ENCODE measurements at places on chromosomes 2 and 18. TPM values are rescaled to one million over a fixed set of nuclear protein-coding genes. Genes with fewer than 3 reads are reported as not detected.
A peak's percentile ranks its signal among the peaks of the same experiment; 100 is the strongest.

- no peak overlapping the region for H3K27ac ChIP-seq
- H3K36me3 ChIP-seq, result no peaks in the 10 kb centered on the region
- no peak for DNase-seq
- H3K4me1 ChIP-seq, result no peaks in the 10 kb centered on the region
- no peaks in the 10 kb centered on the region for H3K27me3 ChIP-seq
- H3K4me3 ChIP-seq, result no peak overlapping the region
Observed at GRCh38 chr2:207194028-207194427, 28.3 kb upstream of the KLF7 start.

DNA sequence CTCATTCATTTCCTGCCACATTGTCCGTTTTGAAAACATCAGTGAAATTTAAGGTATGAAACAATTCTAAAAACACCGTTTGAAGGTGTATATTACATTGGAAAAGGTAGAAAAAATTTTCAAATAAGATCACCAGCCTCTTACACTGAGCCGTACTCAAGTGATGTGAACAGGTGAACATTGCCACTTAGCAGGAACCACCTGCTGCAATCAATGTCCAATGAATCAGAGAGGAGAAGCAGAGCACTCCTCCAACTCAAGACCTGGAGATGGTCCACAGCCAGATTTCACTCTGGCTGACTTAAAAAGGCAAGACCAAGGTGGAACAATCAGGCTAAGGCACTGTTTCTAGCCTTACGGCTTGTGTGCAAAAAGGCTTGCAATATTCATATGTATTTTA is 110.3 kb upstream of the TTN start:
- H3K27me3 ChIP-seq, result no peaks in the 10 kb centered on the region
- peak overlapping the region; percentile 81 for H3K27ac ChIP-seq
- peaks cover 16% of the 10 kb centered on the region for H3K4me1 ChIP-seq
- DNase-seq, result no peak

- H3K27ac ChIP-seq, result no peak overlapping the region
- H3K4me1 ChIP-seq, result peaks cover 27% of the 10 kb centered on the region
- no peaks in the 10 kb centered on the region for H3K36me3 ChIP-seq
- H3K4me3 ChIP-seq, result no peak overlapping the region
Observed at GRCh38 chr2:62657783-62658182, 47.7 kb upstream of the EHBP1 start.

ERBB4 gene
- total RNA-seq, result 29.7 TPM

DNA sequence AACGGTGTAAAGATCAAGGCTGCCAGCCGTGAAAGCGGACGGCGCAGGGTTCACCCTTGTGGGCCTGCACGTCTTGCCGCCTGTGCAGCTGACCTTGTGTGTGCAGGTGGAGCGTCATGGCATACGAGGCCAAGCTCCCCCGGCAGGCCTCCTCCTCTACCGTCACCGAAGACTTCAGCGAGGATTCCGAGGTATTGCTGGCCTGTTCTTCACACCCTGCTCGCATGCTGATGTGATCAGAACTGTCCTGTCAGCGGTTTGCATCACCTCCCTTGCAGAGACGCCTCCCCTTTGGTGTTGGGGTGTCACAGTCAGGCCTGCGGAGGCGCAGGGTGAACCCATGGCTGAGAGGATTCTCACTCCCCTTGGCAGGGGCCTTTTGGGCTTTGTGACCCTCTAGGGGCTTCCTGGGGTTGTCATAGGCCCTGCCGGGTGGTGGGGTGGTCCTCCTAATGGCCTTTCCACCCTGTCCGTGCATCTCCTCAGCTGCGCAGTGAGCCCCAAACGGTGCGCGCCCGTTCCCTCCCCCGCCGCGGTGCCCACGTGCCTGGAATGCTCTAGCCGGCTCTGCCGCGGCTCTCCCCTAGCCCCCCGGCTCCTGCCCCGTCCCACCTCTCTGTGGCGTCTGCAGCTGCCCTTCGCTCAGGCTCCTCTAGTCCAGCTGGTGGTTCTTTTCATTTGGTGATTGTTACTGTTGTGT is 92.5 kb downstream of the DGKD start:
- no peaks in the 10 kb centered on the region for H3K27me3 ChIP-seq
- H3K4me1 ChIP-seq, result no peaks in the 10 kb centered on the region
- no peak overlapping the region for H3K4me3 ChIP-seq

CD8B gene
- total RNA-seq, result not detected

SFT2D3 gene
- 9.3 TPM for total RNA-seq

DNA sequence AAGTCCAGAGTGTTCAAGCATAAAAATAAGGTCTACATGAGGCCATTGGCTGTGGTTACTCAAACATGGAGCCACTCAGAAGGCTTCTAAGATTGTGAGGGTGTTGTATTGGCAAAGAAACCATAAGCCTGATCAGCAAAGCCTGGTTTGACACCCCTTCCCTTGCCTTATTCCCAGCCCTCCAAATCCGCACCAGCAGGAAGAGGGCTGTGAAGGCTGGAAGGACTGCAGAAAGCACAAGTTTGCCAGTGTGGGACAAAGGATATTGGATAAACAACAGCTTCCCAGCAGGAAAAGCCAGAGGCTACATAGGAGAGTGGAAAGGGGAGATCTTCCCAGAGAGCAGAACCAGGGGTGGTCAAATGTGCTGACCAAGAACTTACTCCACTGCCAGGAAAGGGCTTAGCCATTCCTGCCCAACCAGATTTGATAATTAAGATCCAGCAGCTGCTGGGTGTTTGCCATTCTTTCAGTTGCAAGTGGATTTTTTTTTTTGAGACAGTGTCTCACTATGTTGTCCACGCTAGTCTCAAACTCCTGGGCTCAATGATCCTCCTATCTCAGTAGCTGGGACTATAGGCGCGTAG is 1.5 kb upstream of the PRKAG3 start:
- no peaks in the 10 kb centered on the region for H3K27me3 ChIP-seq
- no peak for DNase-seq

DNA sequence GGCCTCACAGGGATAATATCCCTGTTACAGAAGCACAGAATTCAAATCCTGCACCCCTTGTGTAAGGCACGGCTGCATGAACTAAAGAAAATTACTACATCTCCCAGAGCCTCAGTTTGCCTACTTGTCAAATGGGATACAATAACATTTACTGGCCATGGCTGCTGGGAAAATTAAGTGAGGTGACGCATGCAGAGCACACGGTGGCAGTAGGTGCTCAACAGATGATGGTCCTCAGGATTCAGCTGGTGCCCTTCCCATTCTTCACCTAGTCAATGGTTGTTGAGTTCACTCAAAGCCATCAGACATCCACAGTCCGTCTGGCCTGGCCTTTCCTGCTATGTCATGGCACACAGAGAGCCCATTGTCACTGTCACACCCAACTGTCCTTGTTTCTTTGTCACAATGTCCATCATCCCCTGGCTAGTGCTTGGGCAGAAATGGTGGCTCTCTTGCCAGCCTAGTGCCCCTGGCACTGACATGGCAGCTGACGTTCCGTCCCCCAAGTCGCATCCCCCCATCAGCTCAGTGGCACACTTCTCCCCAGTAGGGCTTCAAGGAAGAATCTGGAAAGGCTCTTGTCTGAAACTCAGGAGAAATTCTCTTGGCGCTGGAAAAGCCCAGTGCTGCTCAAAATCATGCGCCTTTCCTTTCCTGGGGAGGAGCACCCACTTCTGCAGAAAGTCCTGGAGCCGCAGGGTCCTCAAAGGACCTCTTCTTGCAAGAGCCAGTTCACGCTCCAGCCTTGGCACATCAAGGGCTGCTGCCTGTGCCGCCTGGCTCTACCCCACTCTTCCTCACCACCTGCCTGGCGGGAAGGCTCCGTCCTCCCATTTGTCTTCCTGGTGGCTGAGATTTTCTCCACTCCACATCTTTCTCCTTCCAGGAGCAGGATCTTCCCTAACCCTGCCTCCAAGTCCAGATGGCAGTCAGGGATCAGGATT is 55.9 kb upstream of the SLC66A3 start:
- no peaks in the 10 kb centered on the region for H3K4me1 ChIP-seq
- H3K4me3 ChIP-seq, result no peak overlapping the region
- DNase-seq, result no peak
- H3K27me3 ChIP-seq, result no peaks in the 10 kb centered on the region
- H3K27ac ChIP-seq, result no peak overlapping the region
- H3K36me3 ChIP-seq, result no peaks in the 10 kb centered on the region

GRCh38 chr2:4174796-4175195 is 471.4 kb downstream of the DCDC2C start:
- H3K27me3 ChIP-seq, result no peaks in the 10 kb centered on the region
- H3K27ac ChIP-seq, result no peak overlapping the region
- no peak for DNase-seq
- H3K4me1 ChIP-seq, result no peaks in the 10 kb centered on the region
- no peaks in the 10 kb centered on the region for H3K36me3 ChIP-seq

ANKRD30BL gene
- total RNA-seq, result 0.14 TPM

GRCh38 chr2:232761301-232761907 is 15.0 kb downstream of the KCNJ13 start:
- H3K4me3 ChIP-seq, result no peak overlapping the region
- peak; percentile 56 for DNase-seq
- H3K27me3 ChIP-seq, result no peaks in the 10 kb centered on the region
- no peak overlapping the region for H3K27ac ChIP-seq
- peaks cover 23% of the 10 kb centered on the region for H3K36me3 ChIP-seq

DNA sequence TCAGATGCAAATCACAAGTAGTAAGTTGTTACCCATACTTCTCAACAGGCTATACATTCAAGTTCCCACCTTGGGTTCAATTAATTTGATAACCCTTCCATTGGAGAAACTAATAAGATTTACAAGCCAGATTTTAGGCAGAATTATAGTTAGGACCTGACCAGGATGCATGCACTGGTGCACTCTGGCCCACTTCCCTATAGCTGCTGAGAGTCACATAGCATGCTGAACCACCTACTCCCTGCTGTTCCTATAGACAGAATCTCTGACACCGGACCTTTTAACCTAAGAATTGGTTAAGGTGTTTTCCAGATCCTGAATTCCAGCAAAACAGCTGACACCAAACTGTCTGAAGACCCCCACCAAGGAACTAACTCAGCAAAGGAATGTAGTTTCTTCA is 26.2 kb downstream of the FAM210A start:
- no peaks in the 10 kb centered on the region for H3K4me1 ChIP-seq
- no peaks in the 10 kb centered on the region for H3K36me3 ChIP-seq
- DNase-seq, result no peak
- no peaks in the 10 kb centered on the region for H3K27me3 ChIP-seq
- no peak overlapping the region for H3K4me3 ChIP-seq

TTC32 gene
- 19.3 TPM for total RNA-seq

- no peaks in the 10 kb centered on the region for H3K4me1 ChIP-seq
- DNase-seq, result peak; percentile 59
- H3K4me3 ChIP-seq, result no peak overlapping the region
- no peaks in the 10 kb centered on the region for H3K27me3 ChIP-seq
Observed at GRCh38 chr2:223469270-223470046, 132.7 kb downstream of the SCG2 start.

DNA sequence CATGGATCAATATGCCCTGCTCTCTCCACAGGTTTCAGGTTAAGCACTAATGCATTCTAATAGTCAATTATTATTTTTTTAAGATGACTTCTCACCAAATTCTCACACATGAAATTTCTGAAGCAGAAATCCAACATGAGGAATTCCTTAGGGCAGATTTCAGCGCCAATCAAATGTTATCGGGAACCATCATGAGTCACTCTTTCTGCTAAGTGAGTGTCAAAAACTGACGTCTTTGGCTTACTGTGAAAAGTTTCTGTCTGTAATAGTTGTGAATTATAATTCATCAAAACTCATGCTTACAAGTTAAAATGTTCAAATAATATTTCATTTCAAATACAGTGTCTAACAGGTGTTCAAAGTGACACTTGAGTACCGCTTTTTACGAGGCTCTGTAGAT is 1038.6 kb downstream of the SOCS6 start:
- no peak for DNase-seq
- H3K4me1 ChIP-seq, result no peaks in the 10 kb centered on the region
- H3K4me3 ChIP-seq, result no peak overlapping the region
- no peaks in the 10 kb centered on the region for H3K27me3 ChIP-seq
- H3K27ac ChIP-seq, result no peak overlapping the region
- H3K36me3 ChIP-seq, result no peaks in the 10 kb centered on the region

AUP1 gene
- 93.2 TPM for total RNA-seq

DNA sequence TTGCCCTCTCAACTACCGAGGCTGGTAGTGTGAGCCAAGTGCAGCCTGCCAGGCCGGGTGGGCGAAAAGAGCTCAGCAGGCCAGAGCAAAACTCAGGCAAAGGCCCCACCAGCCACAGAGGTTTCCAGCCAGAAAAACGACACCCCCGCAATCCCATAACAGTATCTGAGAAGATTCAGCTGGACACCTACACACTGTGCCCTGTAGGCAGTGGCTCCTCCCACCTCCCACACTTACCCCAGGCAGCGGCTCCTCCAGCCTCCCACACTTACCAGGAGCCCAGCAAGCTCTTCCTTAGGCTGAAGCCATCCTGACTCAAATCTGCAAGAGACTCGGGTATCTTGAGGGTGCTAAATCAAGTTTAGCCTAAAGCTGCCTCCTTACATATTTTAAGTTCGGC is 15.6 kb upstream of the TMEM18 start:
- no peak overlapping the region for H3K4me3 ChIP-seq
- no peak overlapping the region for H3K27ac ChIP-seq
- no peaks in the 10 kb centered on the region for H3K36me3 ChIP-seq
- no peaks in the 10 kb centered on the region for H3K27me3 ChIP-seq

GRCh38 chr18:13280070-13280795 is 61.7 kb downstream of the LDLRAD4 start:
- no peak overlapping the region for H3K4me3 ChIP-seq
- peak overlapping the region; percentile 6 for H3K27ac ChIP-seq
- no peaks in the 10 kb centered on the region for H3K36me3 ChIP-seq
- peaks cover 13% of the 10 kb centered on the region for H3K4me1 ChIP-seq

DNA sequence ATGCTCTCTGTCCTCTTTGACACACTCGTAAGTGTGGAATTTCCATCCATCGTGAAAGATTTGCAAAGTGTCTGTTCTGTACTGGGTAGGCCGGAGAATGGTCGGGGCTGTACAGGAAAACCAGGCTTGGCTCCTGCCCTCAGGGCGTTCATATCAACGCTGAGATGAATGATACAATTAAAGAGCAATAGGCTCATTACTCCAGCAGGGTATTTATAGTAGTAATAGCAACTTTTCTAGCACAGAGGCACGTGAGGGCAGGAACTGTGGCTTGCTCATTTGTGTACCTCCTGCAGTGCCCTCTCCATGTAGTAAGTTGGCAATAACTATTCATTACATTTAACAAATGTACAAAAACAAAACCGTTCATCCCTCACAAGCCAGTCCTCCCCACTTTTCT is 5.3 kb upstream of the NCK2 start:
- no peak overlapping the region for H3K27ac ChIP-seq
- no peaks in the 10 kb centered on the region for H3K27me3 ChIP-seq
- no peaks in the 10 kb centered on the region for H3K4me1 ChIP-seq
- H3K36me3 ChIP-seq, result no peaks in the 10 kb centered on the region

- no peak overlapping the region for H3K4me3 ChIP-seq
- no peak for DNase-seq
- no peaks in the 10 kb centered on the region for H3K4me1 ChIP-seq
- no peaks in the 10 kb centered on the region for H3K36me3 ChIP-seq
- H3K27ac ChIP-seq, result no peak overlapping the region
Observed at GRCh38 chr2:147408357-147408756, 436.5 kb upstream of the ACVR2A start.

DNA sequence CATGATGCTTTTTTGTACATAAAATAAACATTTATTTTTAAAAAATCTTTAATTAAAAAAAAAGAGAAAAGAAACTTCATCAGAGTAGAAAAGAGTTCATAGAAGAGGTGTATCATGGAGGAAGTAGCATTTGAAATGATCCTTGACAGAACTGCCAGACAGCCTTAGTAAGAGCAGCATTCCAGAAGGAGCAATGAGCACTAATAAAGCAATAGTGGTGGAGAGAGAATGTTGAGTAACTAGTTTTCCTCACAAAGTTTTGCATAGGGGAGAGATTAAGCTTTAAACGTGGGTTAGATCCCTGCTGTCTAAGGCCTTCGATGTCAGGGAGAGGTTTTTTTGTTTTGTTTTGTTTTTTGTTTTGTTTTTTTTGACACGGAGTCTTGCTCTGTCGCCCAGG is 29.8 kb upstream of the METTL21A start:
- no peak overlapping the region for H3K4me3 ChIP-seq
- no peaks in the 10 kb centered on the region for H3K27me3 ChIP-seq
- no peaks in the 10 kb centered on the region for H3K36me3 ChIP-seq
- H3K27ac ChIP-seq, result no peak overlapping the region

CSRNP3 gene
- 13.8 TPM for total RNA-seq
